Hepatic stellate cell (primary cell): ENCODE measurements at places on chromosomes 16 and 17.
A peak's percentile ranks its signal among the peaks of the same experiment; 100 is the strongest.

DNA sequence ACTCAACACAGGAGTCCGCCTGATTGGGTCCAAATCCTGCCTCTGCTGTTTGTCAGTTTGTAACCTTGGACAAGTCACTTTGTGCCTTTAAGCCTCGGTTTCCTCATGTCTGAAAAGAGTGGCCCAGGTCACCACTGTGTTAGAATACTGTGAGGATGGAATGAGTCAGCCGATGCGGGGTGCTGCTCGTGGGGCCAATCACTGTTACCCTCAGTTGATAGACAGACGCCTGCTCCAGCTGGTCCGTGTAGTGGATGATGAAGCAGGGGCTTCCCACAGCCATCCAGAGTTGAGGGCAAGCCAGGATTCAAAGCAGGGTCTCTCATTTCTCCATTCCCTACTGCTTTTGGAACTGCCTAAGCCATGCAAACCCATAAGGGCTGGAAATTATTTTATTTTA lies 5.8 kb downstream of the FBXL19 start:
- no peak for DNase-seq

DNA sequence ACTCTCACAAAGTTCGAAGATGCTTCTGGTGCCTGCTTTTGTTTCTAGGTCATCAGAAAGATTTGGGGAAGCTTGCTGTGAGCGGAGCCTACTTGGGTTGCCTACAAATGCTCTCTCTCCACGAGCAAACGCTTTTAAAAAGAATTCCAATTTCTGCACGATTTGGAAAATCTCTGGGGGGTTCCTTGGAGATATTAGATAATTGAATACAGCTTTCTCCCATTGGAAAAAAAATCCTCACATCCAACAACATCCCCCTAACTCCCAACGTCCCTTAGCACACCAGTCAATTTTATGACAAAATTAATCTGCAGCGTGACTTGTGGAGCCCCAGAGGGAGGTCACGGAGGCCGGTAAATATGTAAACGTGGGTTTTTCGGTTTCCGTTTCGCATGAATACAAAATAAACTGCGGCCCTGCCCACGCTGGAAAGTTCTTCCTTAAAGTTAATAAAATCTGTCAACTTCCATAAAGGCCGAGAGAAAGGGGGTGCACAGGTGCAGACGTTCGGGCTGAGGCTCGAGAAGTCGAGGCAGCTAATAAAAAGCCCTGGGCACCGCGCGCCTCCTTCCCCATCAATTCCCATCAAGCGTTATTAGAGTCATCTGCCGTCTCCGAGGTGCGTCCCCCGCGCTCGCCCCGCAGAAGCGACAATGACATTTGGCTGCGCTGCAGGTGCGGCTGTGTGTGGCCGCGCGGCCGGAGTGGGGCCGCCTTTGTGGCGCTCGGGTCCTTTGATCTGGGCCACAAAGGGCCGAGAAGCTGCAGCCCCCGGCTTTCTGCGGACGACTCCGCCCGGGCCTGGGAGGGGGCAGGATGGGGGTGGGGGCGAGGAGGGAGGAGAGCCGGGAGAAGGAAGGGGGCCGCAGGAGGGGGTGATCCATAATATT lies 37.6 kb downstream of the SALL1 start:
- no peak for DNase-seq

DNA sequence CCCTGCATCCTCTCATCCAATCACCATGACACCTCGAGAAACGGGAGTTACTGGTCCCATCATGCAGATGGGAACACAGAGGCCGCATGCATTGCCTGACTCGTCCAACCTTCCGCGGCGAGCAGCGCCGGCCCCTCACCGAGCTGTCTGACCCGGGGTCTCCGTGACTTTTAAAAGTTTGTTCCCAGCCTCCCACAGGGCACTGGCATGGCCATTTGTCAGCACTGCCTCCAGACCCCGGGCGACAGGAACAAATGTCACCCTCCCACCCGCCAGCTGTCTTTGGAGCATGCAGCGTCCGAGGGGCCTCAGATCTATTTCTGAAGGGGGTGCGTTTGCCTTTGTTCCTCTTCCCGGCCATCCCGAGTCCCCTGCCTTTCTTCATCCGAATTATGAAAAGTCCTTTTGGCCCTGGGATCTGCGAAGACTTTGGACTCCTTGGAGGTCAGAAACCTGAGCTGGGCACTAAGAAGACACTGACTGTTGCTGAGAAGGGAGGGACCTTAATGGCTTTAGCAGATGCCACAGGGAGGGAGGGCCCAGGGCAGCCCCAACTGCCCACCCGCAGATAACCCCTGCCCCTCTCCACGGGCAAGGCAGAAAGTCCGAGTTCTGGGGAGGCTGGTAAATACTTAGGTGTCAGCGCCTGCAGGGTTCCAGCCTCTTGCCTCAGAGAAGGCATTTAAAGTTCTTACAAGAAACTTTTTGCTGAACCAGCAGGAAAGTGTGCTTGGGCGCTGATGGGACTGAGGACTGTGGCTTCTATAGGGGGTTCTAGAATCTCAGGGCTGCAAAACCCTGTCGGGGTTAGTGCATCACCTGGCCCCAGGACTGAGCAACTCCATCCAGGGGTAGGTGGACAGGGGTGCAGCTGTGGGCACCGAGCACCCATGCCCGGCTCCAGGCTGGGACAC lies 348.1 kb downstream of the FOXL1 start:
- no peak for DNase-seq

DNA sequence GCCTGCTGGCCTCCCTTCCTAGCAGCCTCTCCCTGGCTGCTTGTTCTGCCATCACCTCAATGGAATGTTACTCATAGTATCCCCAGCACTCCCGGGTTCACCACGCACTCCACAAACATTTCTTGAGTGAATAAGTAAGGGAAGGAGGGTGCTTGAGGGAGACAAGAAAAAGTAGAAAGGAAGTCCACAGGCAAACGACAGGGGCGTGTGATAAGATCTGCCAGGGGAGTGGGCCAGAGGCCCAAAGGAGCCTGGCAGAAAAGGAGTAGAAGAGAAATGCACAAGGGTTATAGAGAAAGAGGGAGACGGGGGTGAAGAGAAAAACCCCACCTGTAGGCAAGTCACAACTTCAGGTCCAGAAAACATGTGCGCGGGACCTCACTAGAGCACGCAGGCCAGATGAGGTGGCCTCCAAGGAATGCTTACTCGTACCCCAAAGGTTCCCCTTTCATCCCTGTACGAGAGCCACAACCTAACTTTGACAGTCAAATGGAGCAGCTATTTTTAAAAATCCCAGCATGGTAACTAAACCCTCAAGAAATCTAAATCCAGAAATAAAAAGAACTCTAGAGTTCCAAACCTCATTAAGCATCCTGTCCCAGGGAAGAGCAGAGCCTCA lies 6.6 kb downstream of the ZDHHC7 start:
- DNase-seq: peak; percentile 93

- DNase-seq: peak; percentile 27
Measured at GRCh38 chr17:3635474-3636153, 436 bp downstream of the SHPK start.

DNA sequence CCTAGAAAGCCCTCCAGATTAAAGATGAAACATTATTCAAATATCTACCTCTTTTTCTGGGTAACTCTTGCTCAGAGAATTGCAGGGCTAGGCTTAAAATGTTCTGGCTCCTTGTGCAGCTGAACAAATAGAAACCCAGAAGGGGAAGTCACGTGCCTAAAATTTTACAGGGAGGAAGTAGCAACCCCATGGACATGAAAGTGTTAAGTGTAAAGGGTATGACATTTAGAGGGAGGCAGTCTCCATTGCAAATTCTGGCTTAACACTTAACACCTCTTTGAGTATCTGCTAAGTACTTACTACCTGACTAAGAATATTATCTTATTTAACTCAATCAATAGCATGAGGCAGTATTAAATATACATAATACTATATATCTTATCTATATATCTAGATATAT lies 376.1 kb upstream of the ERCC4 start:
- no peak for DNase-seq

- DNase-seq: no peak
Measured at GRCh38 chr17:410543-411401, 58.2 kb upstream of the RPH3AL start.

DNA sequence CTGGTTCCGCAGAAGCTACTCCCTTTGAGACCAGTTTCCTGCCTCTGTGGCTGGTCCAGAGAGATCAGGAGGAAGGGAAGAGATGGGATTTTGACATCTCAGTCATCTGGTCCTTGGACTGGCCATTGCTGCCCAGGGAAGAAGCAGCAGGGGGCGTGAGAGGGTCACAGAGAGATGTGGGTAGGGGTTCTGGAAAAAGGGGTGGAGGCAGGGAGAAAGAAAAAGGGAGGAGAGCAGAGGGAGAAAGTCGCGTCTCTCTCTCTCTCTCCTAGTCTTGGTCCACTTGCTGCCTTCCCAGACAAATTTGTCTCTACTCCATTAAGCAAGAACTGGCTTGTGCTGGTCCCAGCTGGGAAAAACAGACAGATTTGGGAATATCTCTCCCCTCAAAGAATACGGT lies 4.4 kb downstream of the SHBG start:
- DNase-seq: peak; percentile 80

GRCh38 chr17:77487677-77488530 lies 347.1 kb downstream of the SEC14L1 start:
- DNase-seq: no peak

GRCh38 chr17:78133971-78134898 lies 3.7 kb downstream of the TMC8 start:
- DNase-seq: no peak

- DNase-seq: peak; percentile 83
Measured at GRCh38 chr17:1485423-1486376, 6.8 kb downstream of the MYO1C start.

DNA sequence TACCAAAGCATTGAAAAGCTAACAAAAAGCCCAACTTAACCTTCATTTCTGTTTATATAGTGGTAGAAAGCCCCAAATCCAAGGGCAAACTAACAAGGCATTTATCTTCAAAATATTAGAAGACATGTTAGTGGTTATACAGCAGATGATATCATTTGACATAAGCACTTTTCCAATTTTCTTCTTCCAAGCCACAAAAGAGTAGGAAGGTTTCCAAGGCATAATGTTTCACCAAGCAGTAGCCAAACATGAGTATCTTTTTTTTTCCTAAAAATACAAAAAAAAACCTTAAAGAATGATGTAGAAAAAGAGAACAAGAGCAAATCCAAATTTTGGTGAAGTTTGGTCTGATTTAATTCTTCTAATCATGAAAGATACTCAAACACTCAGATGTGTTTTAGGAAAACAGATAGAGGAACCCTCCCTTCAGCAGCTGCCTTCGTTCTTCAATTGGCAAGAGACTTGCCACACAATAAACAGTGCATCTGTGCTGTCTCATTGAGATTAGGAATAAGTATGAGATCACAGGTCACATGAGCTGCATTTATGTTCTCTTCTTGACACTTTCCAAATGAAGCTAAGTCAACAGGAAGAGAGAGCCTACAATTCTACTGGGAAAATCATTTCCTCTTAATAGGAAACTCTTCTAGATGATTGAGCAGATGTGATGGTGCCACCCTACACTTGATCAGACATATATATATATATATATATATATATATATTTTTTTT lies 106.7 kb downstream of the TTC19 start:
- DNase-seq: peak; percentile 18

DNA sequence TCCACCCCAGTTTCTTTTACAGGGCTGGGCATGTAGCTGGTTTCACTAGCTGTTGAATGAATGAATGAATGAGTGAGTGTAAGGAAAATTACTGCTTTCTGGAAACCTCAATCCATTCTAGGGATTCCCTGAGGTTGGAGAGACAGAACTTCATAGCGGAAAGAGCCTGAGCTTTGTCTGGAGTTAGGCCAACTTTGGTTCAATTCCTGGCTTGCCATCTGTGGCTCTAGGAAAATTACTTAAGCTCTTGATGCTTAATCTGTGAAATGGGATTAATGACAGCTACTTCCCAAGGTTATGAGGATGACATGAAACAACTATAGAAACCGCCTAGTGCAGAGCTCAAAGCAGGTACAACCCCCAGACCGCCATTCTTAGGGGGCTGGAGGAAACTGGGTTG lies 76.3 kb upstream of the AXIN2 start:
- DNase-seq: no peak

DNA sequence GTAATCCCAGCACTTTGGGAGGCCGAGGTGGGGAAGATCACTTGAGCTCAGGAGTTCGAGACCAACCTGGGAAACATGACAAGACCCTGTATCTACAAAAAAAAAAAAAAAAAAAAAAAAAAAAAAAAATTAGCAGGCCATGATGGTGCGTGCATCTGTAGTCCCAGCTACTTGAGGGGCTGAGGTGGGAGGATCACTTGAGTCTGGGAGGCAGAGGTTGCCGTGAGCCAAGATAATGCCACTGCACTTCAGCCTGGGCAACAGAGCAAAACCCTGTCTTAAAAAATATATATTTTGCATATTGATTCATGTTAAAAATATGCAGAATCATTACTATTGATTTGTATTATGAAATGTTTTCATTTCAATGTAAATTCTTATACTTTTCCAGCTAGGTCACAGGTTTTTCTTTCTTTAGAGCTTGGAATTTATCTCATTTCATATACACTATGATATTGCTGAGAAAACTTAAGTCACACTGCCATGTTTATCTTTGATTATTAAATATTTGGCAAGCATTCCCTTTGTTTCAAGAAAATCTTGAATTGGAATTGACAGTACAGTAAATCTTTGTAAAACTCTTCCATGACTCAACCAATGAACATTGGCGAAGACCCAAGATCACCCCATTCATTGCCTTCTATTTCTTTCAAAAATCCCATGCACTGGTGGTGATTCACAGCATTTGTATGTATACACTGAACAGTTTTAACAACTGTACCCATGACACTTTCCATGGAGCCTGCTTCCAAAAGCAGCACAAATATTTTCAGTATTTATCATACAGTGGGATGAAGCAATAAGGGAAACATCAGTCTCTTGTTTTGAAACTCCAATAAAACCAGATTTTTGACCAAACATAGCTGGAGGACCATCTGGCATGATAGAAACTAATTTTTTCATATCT lies 83.5 kb upstream of the TNRC6A start:
- peak; percentile 85 for DNase-seq

DNA sequence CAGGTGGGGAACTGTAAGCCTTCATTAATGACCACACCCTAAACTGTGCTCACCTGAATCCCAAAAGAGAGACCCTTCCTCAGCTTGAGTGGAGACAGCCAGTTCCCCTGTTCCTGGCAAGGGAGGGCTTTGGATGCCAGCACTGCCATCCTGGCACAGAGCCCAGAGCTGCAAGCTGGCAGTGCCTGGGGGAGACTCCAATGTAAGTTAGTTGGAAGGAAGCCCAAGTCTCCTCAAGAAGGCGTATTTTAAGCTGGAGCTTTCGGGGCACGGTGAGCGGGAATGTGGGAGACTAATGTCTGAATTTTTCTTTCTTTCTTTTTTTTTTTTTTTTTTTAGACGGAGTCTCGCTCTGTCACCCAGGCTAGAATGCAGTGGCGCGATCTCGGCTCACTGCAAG lies 4.7 kb downstream of the CDC42EP4 start:
- DNase-seq: no peak

DNA sequence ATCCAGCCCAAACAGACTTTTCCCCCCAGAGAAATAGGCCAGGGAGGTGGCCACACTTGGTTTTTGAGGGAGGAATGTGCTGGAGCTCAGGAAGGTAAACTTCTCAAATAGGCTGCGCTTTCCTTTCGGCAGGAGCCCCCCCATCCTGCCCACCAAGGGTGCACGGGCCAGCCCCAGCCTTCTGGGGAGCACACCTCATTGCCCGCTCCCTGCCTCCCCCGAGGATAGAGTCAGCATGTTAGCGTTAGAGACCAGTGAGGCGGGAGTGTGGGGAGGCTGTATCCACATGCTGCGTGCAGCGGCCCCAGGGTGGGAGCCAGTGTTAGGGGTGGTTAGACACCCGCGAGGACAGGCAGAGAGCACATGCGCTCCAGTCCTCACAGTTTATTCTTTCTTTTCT lies 42.3 kb downstream of the PIPOX start:
- DNase-seq: no peak

GRCh38 chr16:27434141-27435051 lies 32.4 kb downstream of the IL21R start:
- no peak for DNase-seq
